ENCODE measurements at places on chromosomes 11 and 22. TPM values are rescaled to one million over a fixed set of nuclear protein-coding genes. Genes with fewer than 3 reads are reported as not detected.

RFPL1 gene
- total RNA-seq: not detected

P2RX6 gene
- total RNA-seq: 0.47 TPM

MS4A1 gene
- total RNA-seq: not detected

KDELR3 gene
- total RNA-seq: 121 TPM

EI24 gene
- total RNA-seq: 98.1 TPM

PDGFB gene
- total RNA-seq: 13.7 TPM

C22orf31 gene
- total RNA-seq: not detected

ART1 gene
- not detected for total RNA-seq

OR52I1 gene
- not detected for total RNA-seq

KCTD14 gene
- total RNA-seq: 1.1 TPM

SLC22A9 gene
- not detected for total RNA-seq

SCARF2 gene
- total RNA-seq: 21.0 TPM

E2F8 gene
- 0.08 TPM for total RNA-seq

FADD gene
- 24.0 TPM for total RNA-seq

SLC22A8 gene
- total RNA-seq: not detected

SYT7 gene
- 0.53 TPM for total RNA-seq

CSNK2A3 gene
- total RNA-seq: 0.70 TPM

IGF2 gene
- total RNA-seq: 0.83 TPM

ABCG4 gene
- 0.15 TPM for total RNA-seq

CCDC87 gene
- total RNA-seq: 0.15 TPM

PATE2 gene
- 0.15 TPM for total RNA-seq

SLC25A18 gene
- total RNA-seq: not detected

MS4A6A gene
- not detected for total RNA-seq

CD3E gene
- total RNA-seq: not detected

OTUB1 gene
- total RNA-seq: 63.1 TPM

ACTN3 gene
- total RNA-seq: under 0.01 TPM

GAL gene
- total RNA-seq: 0.23 TPM

CCDC88B gene
- total RNA-seq: 3.2 TPM

ACR gene
- not detected for total RNA-seq
